ENCODE measurements at places on chromosomes 5 and 9.

- no peak for DNase-seq
Observed at GRCh38 chr5:67090593-67090992, 106.0 kb downstream of the CD180 start.

- DNase-seq, result no peak
Observed at GRCh38 chr5:176802116-176802784, 8.1 kb upstream of the UNC5A start.

DNA sequence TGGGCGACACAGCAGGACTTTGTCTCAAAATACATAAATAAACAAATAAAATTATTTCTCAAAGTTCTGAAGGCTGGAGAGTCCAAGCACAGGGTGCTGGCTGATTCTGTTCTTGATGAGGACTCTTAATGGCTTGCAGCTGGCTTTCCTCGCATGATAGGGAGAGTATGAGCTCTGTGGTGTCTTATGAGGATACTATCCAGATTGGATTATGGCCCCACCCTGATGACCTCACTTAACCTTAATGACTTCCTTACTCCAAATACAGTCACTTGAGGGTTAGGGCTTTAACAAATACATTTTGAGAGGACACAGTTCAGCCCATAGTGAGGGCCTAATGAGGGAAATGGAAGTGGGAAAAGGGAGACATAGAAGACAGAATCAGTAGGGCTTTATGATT, 87.7 kb downstream of the FOCAD start:
- DNase-seq, result no peak

DNA sequence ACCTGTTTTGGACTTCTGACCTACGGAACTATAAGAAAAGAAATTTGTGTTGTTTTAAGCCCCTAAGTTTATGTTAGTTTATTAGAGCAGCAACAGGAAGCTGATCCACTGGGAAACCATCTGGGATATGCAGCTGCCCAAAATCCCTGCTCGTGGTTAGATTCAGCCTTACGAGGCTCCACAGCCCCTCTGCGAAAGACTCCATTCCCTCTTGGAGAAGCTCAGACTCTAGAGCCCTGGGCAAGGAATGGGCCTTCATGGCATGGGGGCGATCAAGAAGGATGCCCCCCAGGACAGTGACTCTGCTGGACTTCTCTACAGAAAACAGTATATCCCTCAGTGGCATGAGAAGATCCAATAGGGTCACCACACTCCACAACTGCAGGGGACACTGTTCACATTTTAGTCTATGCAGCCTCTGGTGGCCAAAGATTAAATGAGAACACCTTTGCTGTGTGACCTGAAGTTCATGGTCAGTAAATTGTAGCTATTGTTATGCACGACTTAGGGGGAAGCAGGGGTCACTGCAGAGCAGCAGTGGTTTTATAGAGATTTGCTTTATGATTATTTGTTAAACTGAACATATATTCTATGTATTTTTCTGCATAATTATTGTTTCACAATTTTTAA, 21.1 kb downstream of the IRF1 start:
- DNase-seq, result no peak

GRCh38 chr9:134186471-134187109, 22.2 kb upstream of the RNU6ATAC start:
- no peak for DNase-seq

DNA sequence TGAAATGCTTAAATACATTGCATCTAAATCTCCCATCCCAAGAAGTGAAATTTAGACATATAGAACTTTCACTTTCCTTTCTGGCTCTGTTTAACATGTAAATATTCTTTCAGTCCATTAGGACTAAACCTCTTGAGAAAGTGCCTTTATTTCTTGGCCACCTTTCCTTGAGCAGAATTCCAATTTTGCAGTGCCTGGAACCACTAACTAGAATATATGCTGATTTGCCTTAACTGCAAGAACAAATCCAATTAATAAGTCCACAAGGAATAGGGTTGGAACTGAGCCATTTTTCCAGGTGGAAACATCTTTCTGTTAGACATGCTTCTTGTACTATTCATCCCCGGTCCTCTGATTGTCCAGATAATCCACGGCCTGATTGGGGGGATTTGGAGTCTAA, 478.0 kb downstream of the ENC1 start:
- no peak for DNase-seq
